ENCODE measurements at places on chromosomes 13 and 19. TPM values are rescaled to one million over a fixed set of nuclear protein-coding genes. Genes with fewer than 3 reads are reported as not detected.

The SIGLEC5 gene
- 1.2 TPM for total RNA-seq

The TGDS gene
- total RNA-seq: 5.8 TPM

- DNase-seq: no peak
Measured at GRCh38 chr19:44777715-44778347, at the start of gene CBLC. TSS of gene CBLC (plus strand) at chr19:44777890. CDS start at chr19:44777932, 42 bp downstream.

The ICAM4 gene
- 0.46 TPM for total RNA-seq

DNA sequence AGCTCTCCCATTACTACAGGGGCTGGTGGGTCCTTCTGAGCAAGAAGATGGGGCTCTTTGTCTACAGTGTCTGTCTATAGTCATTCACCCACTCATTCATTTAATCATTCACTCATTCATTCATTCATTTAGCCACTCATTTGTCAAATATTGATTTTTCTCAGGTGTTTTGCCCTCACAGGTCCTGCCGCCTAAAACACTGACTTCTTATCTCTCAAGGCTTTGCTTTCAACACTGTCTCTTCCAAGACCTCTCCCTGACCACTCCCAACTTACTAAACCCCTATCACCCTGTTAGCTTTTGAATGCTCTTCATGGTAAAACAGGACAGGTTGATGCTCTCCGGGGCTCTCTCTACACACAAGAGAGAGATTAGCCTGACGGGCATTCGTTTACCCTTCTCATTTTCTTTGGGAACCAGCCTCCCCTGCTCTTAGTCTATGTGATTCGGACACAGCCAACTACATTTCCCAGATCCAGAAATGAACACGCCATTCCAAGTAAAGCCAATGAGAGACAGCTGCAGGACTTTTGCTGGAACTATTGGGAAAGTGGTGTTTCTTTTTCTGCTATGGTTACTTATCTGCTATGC lies 22.7 kb downstream of the FAM187B start:
- DNase-seq: no peak

The BEST2 gene
- not detected for total RNA-seq

- DNase-seq: no peak
Measured at GRCh38 chr19:16525751-16526481, 16.3 kb downstream of the CHERP start.

The EDDM13 gene
- not detected for total RNA-seq

Measured in right cardiac atrium (tissue), 5 donors.